Activated T-cell treated with anti-CD3 and anti-CD28 coated beads, Interleukin-2, amount 50 U/mL, for 24 hours (primary cell): ENCODE measurements at places on chromosomes 4 and X.

GRCh38 chr4:180054291-180054690 is 2188.9 kb upstream of the TENM3 start:
- DNase-seq = no peak

GRCh38 chrX:71668248-71668595 is 876 bp downstream of the LOC101059915 start:
- no peak for DNase-seq

- no peak for DNase-seq
These were observed 14.0 kb upstream of the GPKOW start for GRCh38 chrX:49137492-49137891.

DNA sequence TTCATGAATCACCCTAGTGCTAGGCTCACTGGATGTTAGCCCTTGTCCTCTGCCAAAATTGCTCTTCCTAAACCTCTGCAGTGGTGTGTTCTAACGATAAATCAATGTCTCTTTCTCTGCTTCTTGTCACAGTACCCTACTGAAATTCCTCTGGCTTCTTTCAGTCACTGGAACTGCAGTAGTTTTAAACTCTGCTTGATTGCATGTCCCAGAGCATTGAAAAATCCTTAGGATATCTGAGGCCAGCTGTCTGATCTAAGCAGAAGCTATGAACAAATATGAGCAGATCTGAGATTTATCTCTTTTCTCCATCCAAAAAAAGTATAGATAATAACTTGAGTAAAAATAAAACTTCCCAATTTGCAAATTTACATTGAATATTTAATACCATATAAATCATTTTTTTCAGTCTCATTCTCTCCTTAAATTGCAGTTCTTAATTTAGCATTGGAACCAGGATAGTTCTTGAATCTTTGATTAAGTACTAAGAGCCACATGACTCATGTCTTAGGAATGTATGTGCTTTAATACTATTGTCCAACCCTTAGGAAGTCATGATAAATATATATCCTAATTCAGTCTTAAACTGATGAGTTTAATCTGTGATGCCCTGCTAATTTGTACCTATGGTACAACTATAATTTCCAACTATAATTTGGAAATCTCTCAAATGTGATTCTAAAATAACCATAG is 169.7 kb downstream of the PDHA2 start:
- DNase-seq = no peak

DNA sequence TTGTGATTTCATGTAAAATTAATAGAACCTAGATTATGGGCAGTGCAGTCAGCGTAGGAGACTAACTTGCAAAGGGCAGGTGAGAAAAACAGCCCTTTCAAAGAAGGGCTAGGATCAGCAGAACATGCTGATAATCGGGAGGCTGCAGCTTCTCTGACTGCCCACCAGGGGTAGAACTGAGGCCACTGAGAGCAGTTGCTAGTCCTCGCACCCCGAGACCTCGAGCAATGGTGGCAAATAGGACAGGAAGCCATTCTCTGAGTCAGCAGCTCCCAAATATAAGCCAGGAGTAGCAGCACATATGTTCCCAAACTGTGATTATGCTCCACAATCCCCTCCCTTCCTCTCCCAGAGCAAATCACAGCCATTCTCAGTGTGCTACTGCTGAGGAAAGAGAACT is 186.5 kb downstream of the MSL3 start:
- no peak for DNase-seq

- DNase-seq = no peak
These were observed 26.4 kb downstream of the MOSPD2 start for GRCh38 chrX:14899607-14900006.
